ENCODE measurements at places on chromosomes 5 and 9. TPM values are rescaled to one million over a fixed set of nuclear protein-coding genes. Genes with fewer than 3 reads are reported as not detected.

GRCh38 chr9:129875687-129876395 is 40.6 kb downstream of the USP20 start:
- DNase-seq: no peak

- DNase-seq: no peak
These were observed 59.2 kb downstream of the CDH18 start for GRCh38 chr5:19928562-19929421.

DNA sequence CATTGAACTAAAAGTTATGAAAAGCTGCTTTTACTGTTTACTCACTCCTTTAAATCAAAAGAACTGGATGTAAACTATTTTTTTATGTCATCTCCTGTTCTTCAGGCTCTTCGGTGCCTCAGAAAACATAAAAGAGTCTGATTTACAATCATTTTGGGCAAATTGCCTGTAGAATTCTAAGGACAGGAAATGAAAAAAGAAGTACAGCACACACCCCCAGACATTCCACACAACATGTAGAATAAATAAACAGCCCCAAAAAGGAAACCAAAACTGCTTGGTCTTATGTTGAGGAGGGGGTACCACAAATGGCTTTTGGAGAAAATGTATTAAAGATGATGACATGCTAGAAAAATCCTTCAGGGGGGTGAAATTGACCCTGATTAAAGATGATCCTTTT is 57.2 kb downstream of the ITGA1 start:
- DNase-seq: peak; percentile 39

DNA sequence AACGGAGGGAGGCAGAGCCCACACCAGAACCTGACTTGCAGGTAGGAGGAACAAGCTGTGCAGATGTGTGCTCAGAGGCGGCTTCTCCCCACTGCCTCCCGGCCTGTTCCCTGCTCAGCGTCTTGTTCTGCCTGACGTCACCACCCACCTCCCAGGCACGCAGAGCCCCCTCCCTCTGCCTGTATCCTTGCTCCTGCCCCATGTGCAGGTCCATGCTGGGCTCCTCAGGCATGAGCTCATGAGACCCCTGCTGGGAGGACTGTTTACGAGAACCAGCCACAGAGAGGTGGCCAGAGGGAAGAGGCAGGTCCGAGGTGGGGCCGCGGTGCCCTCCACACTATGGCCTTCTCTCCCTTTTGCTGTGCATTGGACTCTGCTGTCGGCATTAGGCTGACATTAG is 45.5 kb downstream of the SLC6A3 start:
- DNase-seq: no peak

DNA sequence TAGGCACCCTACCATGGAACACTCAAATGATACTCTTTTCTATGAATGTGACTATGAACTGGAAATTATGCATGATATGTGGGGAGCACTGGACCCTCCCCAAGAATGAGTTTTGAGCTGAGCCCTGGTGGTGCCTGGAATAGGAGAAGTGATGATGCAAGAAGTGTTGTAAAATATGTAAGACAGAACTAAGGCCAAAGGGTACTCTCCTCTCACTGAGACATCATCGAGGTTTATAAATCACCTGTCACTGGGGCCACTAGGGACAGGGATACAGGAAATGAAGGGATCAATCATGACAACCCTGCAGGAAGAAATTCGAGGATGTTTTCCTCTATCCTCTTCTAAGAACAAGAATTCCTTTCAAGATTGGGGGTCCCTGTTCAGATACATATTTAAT is 45.4 kb downstream of the PCSK1 start:
- no peak for DNase-seq

GRCh38 chr5:150487199-150488061 is 20.5 kb upstream of the NDST1 start:
- DNase-seq: peak; percentile 39

DNA sequence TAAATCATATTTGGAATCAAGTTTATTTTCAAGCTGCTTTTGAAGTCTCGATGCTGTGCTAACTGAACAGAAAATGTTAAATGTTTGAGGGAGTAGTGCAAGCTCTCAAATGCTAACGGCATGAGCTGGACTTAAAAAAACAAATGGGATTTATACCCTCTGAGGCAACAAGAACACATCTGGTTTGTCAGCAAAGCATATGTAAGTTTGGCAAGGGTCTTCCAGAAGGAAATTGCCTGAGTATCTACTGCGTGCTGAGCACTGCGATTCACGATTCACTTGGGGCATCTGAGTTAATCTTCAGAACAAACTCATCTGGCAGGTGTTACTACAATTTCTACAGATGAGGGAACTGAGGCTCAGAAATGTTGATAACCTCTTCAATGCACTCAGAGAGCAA is 98.4 kb upstream of the C9orf72 start:
- DNase-seq: no peak

GRCh38 chr5:51567636-51568035 is 184.4 kb downstream of the ISL1 start:
- no peak for DNase-seq

- DNase-seq: no peak
These were observed 12.3 kb downstream of the RNU6ATAC start for GRCh38 chr9:134152022-134152448.

GRCh38 chr9:82410866-82411265 is 422.3 kb downstream of the SPATA31D1 start:
- DNase-seq: no peak

- no peak for DNase-seq
These were observed 248.6 kb upstream of the DAPK1 start for GRCh38 chr9:87249029-87249428.

DNA sequence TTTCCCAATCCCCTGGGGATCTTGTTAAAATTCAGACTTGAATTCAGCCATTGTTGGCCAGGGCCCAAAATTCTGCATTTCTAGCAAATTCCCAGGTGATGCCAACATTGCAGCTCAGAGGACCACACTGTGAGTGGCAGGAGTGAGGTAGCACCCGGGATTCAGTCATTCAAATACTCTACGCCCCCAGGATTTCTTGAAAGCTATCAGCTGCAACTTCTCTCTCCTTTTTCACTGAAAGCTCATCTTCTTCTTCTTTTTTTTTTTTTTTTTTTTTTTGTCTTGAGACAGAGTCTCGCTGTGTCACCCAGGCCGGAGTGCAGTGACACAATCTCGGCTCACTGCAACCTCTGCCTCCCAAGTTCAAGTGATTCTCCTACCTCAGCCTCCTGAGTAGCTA is 19.3 kb upstream of the ANKH start:
- DNase-seq: no peak

DNA sequence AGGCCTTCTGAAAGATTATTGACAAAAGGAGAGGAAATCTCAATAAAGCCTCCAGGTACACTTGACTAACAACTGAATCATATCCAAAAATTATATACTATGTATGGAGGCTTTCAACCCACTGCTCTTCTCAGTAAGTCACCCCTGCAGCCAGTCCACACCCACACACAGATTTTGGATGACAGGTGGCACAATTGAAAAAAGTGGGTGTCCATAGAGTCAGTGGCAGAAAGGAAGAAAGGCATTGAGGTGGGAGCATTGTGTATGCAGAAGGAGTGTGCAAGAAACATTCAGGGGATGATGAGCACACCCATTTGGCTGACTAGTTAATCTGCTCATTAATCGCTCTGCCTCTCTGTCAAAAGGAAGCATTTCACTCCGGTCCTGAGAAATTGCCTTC is 150.6 kb upstream of the IL12B start:
- DNase-seq: no peak

- no peak for DNase-seq
These were observed 115.1 kb upstream of the DAP start for GRCh38 chr5:10876006-10876744.

- DNase-seq: no peak
These were observed 27.9 kb downstream of the RFX3 start for GRCh38 chr9:3497857-3498256.

DNA sequence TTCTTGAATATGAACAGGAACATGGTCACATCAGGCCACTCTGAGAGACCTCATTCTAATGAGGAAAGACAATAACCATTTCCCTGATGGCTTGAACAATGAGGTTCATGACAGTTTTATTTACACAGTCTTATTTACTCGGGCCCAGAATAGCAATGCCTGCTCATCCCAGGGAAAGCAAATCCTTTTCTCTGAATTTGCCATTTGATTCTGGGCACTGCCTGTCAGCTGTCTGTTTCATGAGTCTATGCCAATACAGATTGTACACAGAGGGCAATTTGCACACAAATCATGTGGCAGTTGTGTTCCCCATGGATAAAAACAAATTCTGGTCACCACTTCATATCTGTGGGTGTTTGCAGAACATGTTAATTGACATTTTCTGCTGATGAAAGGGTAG is 492.5 kb downstream of the ACTL7B start:
- no peak for DNase-seq

DNA sequence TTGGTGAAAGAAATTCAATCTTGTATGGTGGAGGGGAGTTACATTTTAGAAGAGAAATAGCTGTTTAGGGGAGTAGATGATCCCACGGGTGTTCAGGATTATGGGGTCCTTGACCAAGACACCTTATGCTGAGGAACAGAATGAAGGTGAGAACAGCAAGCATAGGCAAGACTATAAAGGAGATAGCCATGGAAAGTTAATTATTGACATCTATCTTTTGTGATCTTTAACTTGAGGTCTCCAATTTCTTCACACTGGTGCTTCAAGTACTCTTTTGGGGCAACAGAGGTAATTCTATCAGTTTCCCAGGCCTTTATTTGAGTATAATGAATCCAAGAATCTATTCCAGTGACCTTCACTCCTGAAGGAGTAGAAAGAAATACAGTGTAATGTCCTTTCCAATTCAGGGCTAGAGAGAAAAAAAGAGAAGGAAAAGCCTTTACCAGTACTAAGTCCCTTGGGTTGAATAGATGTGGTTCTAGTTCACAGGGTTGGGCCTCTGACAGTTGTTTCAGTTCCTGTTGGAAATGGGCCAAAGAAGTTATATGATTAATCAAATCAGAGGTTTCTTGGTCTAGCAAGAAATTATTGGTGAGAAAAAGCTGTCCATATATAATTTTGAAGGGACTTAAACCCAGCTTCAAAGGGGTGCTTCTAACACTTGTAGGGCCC is 2104.1 kb upstream of the ACO1 start:
- no peak for DNase-seq

- no peak for DNase-seq
These were observed 569.5 kb upstream of the SEMA6A start for GRCh38 chr5:117144086-117144485.

- DNase-seq: peak; percentile 29
These were observed 114.1 kb upstream of the RIOK2 start for GRCh38 chr5:97297063-97297703.

- no peak for DNase-seq
These were observed 195.4 kb downstream of the NR2F1-AS1 start for GRCh38 chr5:93385655-93386054.

DNA sequence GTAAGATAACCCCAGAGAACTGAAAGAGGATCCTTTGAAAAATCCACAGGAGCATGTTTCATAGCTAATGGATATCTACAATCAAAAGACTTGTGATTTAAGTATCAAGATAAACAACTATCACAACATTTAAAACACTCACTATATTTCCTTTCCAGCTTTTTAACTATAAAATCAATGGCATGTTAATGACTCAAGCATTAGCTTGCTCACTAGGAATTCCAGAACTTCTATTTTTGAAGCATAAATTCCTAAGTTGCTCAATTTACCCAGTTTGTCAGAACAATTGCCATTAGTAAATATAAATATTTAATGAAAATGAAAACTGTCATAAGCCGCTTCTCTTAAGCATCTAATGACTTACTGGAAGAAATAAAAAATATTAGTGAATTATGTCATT is 355.3 kb downstream of the PRELID2 start:
- DNase-seq: peak; percentile 1

DNA sequence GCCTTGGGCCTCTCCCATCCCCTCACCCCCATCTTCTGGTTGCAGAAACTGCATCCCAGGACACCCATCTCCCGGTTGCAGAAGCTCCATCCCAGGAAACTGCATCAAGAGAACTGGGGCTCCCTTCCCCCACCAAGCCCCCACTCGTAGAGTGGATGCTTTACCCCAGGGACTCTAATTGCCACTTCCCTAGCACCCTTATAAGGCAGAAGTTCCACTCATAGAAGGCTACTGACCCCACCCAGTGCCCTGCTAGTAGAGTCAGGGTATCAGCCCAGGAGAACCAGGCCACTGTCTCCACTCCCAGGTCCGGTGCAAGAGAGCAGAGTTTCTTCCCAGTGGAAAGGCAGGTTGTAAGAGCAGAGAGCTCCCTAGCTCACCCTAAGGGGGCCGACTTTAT is 12.2 kb upstream of the SYK start:
- no peak for DNase-seq

- no peak for DNase-seq
These were observed 1.4 kb downstream of the CAST start for GRCh38 chr5:96663608-96664007.

- no peak for DNase-seq
These were observed 1.6 kb downstream of the NTNG2 start for GRCh38 chr9:132163457-132163875.

DNA sequence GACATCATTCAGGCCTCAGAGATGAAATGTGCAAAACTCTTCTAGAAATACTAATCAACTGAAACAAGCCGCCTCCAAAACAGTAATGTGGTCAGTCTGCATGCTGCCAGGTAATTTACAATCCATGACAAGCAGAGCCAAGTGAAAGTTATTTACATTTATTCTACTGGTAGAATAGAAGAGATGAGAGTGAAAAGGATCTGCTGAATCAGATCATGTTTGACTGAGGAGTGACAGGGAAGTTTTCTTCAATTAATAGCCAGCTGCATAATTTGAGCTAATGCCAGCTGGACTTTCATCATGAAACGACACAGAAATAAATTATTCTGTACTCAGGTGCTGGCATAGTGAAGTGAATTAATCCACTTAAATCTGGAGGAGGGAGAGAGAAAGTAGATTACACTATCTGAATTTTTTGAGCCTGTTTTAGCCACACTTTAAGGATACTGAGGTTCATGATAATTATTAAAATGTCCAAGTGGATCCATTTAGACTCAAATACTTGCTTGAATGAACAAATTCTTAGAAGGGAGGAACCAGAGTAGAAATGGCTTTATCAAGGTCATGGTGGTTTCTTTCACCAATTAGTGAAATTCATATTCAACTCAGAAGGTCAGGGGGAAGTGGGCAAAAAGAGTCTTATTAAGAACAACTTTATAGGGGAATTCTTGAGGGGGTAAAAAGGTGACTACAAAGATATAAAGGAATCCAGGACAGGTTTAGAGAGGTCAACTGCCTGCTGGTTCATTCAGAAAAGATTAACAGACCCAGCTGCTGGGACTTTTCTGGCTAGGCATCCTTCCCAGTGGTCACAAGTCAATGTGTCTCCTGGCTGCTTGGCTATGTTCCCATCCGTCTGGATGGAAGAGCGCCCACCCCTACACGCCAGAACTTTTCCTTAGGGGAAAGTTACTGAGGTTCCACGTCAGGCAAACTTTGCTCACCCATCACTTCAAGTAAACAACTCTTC is 350.4 kb downstream of the PDE4D start:
- peak; percentile 98 for DNase-seq

DNA sequence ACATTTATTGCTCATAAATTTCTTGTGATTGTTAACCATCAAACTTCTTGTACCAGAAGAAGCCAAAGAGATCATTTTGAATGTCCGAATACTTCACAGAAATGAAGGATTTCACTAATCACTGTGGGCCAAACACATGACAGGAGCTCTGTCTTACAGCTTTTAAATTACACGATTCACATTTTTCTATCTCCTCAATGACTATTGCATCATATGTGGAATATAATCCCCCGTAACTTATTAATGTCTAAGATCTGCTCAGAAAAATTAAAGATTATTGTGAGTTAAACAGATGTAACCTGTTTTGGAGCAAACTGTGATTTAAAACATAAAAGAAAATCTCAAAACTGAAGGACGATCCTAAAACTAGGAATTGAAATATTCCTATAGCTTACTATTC is 645.2 kb upstream of the COX7C start:
- no peak for DNase-seq

Gene KIAA1958
- total RNA-seq: 1.0 TPM

Gene FBXL7
- 28.2 TPM for total RNA-seq

Gene OMD
- not detected for total RNA-seq

Gene FOXD4L5
- total RNA-seq: under 0.01 TPM

Gene TAF11L10
- not detected for total RNA-seq

Gene GGTA1
- 13.4 TPM for total RNA-seq

Measured in dermis microvascular lymphatic vessel endothelial cell (primary cell).